ENCODE measurements at places on chromosomes 4 and X.

- no peak for DNase-seq
Observed at GRCh38 chr4:142925161-142925560, 79.1 kb upstream of the INPP4B start.

DNA sequence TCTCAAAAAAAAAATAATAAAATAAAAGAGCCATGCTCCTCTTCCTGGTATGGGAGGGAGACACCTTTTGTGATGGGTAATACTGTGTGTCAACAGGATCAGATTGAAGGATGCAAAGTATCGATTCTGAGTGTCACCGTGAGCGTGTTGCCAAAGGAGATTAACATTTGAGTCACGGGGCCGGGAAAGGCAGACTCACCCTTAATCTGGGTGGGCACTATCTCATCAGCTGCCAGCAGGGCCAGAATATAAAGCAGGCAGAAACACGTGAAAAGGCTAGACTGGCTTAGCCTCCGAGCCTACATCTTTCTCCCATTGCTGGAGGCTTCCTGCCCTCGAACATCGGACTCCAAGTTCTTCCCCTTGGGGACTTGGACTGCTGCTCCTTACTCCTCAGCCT is 95.4 kb downstream of the SHOX start:
- DNase-seq, result no peak

DNA sequence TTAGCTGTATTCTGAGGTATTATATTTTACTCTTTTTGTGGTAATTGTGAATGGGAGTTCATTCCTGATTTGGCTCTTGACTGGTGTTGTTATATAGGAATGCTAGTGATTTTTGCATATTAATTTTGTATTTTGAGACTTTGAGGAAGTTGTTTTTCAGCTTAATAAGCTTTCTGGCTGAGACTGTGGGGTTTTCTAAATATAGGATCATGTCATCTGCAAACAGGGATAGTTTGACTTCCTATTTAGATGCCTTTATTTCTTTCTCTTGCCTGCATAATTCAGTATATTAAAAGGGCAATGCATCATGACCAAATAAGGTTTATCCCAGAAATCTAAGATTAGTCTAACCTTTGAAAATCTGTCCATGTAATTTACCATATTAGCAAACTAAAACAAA is 44.7 kb upstream of the EPGN start:
- no peak for DNase-seq

DNA sequence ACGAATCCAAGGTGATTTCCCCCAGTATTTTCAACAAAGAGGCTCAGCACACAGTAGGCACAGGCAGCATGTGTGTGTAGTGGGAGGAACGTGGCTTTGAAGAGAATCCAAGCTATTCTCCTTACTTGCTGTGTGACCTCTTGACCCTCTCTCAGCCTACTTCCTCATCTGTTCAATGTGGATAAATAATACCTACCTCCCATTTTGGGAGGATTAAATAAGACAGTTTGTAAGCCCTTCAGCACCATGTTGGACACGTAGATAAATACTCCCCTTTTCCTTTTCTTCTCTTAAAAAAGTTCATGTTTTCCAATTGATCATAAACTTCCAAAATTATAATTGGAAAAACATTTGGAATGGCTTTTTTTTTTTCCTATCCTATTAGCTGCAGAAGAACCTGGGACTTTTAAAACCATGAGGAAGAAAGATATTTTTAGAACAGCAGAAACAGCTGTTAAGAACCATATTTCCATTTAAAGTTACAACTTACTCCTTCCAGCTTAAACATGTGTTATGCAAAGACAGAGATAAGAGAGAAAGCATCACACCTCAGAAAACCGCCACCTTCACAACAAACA is 56.1 kb upstream of the TMEM131L start:
- peak; percentile 68 for DNase-seq

GRCh38 chrX:2425286-2426071 is 75.3 kb downstream of the DHRSX start:
- no peak for DNase-seq

DNA sequence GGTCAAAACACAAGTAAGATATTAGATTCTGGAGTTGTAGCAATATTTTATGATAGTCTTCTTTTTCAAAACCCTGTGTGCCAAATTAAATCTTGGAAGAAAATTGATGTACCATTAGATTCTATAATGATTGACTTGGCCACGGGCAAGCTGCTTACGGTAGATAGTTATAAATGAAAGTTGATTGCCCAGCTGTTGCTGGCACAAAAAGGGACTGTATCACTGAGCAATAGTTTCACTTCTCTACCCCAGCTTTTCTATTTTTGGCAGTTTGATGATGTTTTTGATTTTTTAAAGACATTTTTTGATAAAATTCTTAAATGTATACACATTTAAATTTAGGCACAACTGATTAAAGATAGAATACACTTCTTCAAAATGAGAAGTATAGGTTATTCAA is 333.3 kb downstream of the TRAM1L1 start:
- DNase-seq, result no peak

- no peak for DNase-seq
Observed at GRCh38 chr4:163988865-163989264, 494.4 kb downstream of the TMA16 start.

DNA sequence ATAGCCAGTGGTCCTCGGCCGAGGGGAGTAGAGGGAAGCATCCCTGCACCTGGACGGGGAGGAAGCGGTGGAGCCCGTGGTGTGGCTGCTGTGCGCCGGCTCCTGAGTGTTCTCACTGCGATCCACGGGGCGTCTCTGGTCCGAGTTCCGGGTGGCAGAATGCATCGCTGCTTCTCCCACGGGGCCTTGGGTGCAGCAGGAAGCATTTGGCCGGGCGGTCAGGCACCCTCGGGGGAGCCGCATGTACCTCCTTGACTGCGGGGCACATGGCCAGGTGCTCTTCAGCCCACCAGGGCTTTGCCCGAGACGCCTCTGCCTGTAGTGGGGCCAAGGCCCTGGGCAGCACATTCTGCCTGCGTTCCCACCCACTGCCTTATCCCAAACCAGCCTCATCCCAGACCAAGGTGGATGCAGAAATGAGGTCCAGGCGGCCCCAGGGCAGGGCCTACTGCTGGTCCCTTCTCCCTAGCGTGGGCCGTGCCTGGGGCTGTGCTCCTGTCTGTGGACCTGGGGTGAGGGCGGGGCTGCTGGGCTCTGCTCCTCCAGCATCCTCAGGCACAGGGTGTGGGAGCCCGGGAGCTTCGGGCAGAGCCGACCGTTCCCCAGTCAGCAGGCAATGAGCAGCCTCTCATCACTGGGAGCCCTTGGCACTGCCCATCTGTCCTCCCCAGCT is 27.5 kb downstream of the NKX1-1 start:
- no peak for DNase-seq

- DNase-seq, result no peak
Observed at GRCh38 chr4:36502350-36502749, 220.9 kb downstream of the DTHD1 start.

DNA sequence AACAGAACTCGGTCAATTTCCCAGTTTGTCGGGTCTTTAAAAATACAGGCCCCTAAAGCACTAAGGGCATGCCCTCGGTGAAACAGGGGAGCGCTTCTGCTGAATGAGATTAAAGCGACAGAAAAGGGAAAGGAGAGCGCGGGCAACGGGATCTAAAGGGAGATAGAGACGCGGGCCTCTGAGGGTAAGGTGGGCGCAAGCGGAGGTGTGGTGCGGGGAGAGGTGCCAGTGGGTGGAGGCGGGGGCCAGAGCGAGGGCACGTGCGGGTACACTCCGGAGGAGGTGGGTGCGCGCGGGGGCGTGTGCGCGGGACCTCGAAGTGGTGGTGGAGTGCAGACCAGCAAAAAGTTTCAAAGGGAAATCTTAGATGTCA is 787 bp upstream of the TET2 start:
- no peak for DNase-seq

GRCh38 chr4:15729910-15730533 is 27.2 kb downstream of the BST1 start:
- DNase-seq, result peak; percentile 46

DNA sequence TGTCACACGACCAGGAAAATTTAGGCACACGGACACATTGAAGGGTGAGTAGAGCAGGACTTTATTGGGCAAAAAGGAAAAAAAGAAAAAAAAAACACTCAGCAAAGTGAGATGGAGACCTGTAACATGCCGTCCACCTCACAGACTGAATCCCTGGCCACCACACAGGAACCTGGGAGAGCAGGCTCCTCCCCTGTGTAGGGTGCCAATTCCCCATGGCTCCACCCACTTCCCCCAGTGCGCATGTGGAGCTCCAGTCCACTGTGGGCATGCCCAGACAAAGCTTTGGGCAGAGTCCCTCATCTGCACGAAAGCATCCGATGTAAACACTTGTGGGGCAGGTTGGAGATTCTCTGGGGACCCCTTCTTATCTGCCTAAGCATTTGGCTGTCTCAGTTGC is 23.6 kb upstream of the CBR4 start:
- no peak for DNase-seq

DNA sequence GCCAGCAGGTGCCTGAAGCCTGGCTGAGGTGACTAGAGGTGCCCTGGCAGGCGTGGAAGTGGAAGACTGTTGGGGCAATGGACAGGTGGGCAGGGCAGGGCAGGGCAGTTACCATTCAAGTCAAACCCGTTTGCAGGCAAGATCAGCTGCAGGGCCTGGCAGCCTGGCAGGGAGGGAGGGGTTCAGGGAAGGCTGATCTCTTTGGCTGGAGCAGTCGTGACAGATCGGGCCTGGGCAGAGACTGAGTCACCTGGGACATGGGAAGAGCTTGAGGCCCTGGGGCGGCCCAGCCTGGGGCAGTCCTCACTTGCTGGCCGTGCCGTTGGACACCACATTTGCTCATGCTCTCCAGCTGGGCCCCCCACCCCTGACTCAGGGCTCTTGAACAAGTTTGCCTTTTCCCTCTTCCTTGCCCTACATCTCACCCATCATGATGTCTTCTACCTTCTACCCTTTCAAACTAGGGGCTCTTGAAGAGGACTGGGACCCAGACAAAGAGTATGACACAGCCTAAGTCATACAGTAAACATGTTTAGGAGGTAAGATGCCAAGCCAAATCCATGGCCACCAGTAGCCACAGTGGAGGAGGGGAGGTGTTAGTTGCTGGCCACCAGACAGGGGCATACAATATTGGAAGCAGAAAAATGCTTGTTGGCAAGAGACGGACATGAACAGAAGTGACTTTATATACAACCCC is 2.0 kb upstream of the ZNF185 start:
- no peak for DNase-seq

DNA sequence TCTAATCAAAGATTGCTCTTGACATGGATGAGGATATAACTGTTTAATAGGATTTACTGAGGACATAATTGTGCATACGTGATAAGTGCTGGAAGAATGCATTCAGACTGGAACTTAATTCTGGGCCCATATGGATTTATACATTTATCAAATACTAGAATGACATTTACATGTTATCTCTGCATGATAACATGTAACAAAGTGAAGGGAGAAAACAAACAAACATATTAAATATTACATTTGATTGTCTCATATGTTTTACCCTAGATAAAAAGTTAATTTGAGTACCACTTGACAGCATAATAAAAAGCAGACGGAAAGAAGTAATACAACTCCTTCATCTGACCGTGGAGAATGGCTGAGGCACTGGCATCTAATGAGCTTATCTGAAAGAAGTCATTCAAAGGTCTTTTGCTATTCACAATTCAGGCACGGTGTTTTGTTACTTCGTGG is 297.8 kb downstream of the PPP3CA start:
- DNase-seq, result no peak

GRCh38 chr4:86441175-86441936 is 81.5 kb upstream of the MAPK10 start:
- DNase-seq, result no peak

GRCh38 chr4:112677519-112678091 is 40.7 kb downstream of the LARP7 start:
- no peak for DNase-seq

DNA sequence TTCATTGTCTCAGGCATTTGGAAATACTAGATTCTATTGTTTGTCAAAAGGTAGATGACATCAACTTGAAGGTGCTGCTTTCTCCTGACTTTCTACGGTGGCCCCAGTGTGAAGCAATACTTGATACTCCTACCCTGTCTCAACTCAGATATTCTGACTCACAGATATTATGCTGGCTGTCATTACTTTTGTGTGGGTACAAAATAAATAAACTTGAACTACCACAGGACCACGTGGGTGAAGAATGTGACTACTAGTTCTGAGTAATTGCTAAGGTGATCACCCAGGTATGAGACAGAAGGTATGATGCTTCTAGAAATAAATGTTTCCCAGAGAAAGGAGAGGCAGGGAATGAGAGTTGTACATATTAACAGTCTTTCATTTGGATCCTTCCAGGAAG is 275.3 kb upstream of the SPOCK3 start:
- no peak for DNase-seq

GRCh38 chr4:14046642-14047041 is 419.1 kb upstream of the BOD1L1 start:
- no peak for DNase-seq

- peak; percentile 43 for DNase-seq
Observed at GRCh38 chr4:155684892-155685541, 18.4 kb downstream of the GUCY1A1 start.

DNA sequence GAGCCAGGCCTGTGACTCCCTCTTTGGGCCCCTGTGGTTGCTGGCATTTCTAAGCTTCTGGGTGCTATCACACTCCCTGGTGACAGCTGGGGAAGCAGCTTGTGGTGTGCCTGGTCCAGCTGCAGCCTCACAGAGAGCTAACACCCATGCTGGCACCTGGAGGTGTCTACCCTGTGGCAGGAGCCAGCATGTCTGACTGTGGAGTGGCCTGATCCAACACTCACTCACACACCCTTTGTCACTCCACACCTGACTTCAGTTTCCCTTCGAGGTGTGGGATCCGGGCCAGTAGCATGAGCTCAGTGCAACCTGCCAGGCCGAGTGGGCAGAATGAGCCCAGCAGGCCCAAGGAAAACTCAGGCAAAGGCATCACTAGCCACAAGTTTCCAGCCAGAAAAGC is 67.5 kb downstream of the TECRL start:
- DNase-seq, result no peak

DNA sequence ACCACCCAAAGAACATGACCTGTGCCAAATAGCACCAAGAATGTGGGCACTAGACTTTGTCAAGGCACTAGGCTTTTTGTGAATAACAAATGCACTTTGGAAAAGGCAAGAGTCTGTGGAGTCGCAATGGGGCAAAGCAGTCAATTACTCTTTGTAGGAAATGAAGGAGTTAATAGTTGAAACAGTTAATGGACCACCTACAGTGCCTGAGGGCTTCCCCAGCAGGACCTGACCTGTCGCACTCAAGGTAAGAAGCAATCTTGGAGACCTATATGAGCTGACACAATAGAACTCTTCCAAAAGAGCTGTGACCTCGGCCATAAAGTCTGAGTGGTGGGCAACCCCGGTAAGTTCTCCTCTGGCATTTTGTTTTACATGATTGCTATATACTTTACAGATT is 49.2 kb upstream of the CAPN6 start:
- DNase-seq, result no peak

Data from MV-4-11 (cell line).